ENCODE measurements at places on chromosomes 3 and 15.

DNA sequence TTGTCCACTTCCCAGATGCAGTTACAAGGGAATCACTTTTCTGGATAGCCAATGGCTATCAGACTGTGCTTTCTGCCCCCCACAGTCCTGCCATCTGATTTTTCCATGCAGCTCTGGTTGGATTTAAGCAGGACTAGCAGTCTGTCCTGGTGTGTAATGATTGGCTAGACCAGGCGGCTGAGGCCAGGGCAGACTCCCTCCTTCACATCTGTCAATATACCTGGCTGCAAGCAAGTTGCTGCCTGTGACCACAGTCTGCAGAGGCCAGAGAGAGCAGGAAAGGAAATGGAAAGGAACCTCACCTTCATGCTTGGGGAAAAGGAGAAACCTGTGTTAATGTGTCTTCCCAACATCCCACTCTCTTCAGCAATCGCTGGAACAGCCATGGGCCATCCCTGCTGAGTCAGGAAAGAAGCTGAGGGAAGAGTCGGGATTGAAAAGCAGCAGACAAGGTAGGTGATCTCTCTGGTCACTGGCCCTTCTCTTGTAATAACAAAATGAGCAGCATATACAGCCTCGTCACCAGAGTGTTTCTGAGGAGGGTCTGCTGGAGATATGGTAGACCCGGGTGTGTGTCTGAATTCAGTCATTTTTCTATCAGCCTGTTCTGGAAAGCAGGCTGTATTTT, 126.7 kb upstream of the PHLDB2 start:
- no peak for DNase-seq

- DNase-seq = no peak
These were observed 421.5 kb downstream of the LPP start for GRCh38 chr3:188575501-188575900.

- DNase-seq = no peak
These were observed 1.1 kb upstream of the THSD4 start for GRCh38 chr15:71114066-71114680.

DNA sequence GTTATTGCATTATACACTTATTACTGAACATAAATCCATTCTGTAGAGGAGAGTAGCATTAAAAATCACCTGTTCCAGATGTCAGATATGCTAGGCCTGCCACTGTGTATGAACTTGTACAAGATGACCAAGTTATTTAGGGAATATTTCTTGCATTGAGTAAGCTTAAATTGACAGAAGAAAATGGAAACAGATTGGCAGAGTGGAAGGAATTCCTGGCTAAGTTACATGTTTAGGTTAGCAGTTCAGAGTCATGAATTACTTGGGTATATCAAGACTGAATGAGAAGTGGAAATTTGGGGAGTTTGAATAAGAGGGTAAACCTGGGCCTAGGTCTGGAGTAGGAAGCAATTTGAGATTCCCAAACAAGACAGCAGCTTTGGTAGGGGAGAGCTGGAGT, 44.6 kb downstream of the ARHGAP31 start:
- no peak for DNase-seq

- DNase-seq = no peak
These were observed 95.5 kb downstream of the CCNL1 start for GRCh38 chr3:157064402-157064801.

DNA sequence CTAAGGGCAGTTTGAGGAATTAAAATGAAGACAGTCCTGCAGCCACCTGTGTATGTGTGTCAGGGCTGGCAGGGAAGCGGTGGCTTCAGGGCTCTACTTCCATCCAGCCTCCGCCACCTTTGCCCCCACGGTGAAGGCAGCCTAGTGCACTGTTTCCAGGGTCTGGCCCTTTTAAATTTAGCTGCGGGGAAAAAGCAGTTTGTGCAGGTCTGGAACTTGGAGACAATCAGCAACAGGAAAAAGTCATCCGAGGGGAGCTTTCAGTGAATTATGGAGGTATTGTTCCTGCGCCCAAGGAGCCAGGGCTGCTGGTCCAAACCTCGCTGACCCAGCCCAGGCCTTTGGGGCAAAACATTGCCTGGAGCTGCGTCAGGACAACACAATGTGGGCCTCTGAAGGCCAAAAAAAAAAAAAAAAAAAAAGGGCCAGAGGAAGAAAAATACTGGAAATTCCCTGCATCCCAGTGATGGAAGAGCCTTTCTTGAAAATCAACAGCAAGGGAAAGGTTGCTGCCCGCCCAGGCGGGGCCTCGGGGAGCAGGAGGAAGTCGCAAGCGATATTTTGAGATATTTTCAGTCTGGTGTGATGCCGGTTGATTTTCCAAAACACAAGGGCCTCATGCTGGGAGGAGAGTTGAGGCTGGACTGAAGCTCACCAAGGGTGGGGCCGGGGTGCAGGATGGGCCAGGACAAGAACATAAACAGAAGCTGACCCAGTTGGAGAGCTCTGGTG, 25.5 kb upstream of the FGD5 start:
- DNase-seq = no peak

GRCh38 chr15:74727727-74728126, 2.4 kb upstream of the CYP1A1 start:
- DNase-seq = no peak

- no peak for DNase-seq
These were observed 30.0 kb upstream of the CACNA1D start for GRCh38 chr3:53464424-53464823.
